ENCODE measurements at places on chromosomes 7 and 10.
A peak's percentile ranks its signal among the peaks of the same experiment; 100 is the strongest.

DNA sequence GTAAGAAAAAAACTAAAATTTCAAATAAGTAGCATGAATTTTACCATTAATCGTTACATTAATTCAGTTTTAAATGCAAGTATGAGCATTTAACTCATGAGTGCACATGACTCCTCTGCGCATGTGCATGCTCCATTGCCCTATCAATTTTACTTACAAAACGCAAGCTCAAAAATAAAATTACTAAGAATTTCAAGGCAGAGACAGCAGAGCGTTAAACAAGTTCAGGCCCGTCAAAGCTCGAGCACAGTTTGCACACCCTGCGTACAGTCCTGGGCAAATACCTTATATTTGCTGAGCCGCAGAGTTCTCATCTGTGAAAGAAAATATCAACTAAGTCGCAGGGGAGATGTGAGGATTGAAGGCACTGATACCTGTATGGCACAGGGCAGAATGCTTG is 373.6 kb downstream of the BBS9 start:
- ATAC-seq, result no peak

GRCh38 chr10:67884842-67885670 is 600 bp downstream of the SIRT1 start:
- ATAC-seq, result peak; percentile 86

DNA sequence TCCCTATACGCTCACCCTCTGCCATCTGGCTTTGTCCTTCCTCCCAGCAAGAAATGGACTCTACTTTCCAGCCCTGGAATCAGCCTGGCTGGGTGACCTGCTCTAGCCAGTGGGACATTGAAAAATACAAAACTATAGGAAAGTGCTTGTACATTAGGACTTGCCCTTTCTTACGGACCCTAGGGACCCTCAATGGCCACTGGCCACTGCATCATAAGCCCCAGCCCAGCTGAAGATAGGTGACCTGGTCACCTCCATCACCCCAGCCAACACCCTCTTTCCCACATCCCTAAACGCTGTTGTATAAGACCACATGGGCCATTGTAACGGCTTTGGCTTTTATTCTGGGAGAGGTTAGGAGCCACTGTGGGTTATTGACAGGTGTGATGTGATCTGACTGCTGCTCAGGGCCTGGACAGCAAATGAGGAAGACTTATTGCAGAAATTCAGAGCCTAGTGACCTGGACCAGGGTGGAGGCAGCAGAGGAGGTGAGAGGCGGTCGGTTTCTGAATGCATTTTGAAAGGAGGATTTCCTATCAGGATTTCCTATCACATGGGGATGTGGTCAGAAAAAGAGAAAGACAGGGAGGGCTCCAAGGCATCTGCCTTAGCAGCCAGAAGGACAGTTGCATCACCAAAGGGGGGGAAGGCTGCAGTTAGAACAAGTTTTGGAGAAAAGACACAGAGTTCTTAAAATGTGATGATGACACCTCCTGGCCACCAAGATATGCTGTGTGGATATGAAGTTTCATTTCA is 2.2 kb upstream of the LMBR1 start:
- no peak for ATAC-seq

DNA sequence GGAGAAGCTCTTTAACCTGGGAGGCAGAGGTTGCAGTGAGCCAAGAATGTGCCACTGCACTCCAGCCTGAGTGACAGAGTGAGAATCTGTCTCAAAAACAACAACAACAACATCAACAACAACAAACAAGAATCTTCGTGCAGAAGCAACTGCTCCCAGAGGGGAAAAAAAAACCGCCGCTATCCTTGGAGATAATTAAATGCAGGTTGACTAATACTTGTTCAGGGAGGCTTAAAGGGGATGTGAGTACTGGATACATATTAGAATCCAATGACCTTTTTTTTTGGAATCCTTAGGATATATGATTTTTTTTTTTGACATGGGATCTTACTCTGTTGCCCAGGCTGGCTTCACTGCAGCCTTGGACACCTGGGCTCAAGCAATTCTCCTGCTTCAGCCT is 89.6 kb upstream of the FAM171A1 start:
- ATAC-seq, result no peak

DNA sequence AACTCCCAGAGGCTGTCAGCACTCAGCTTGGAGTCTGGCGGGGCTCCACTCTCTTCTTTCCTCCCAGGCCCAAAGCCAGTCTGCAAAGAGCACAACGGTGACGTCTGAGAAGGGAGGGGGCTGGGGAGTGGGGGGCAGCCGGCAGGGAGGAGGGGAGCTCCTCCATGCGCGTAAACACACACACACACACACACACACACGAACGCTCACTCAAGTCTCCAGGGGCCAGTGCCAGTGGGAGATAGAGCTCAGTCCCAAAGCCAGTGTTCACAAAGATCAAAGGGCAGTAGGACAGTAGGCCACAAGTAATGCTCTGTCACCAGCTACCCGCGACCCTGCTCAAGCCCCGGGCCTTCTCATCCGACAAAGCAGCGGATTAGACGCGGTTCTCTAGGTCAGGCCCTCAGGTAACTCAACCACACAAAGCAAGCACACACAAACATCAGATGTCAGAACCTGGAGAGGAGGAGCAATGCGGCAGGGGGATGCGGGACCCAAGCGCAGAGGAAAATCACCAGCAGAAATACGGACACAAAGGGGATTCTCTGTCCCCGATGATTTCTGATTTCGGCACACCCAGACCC is 19.9 kb downstream of the TCAF1 start:
- ATAC-seq, result no peak

DNA sequence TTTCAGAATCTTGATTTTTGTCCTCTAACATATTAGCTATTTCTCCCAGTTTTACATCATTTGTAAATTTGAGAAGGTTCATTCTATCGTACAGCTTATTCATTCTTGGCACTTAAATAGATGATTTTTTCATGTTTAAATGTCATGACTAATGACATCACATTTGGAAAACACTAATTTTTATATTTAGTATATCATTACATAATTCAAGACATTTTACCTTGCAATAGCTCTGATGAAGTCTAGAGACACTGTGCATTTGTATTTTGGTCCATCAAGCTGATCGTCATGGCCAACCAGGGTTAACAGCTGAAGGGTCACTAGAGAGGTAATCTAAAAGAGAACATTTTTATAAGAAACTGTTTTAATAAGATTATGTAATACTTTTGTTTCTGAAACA is 71.3 kb downstream of the ORC5 start:
- ATAC-seq, result no peak

GRCh38 chr7:132489776-132490237 is 86.5 kb downstream of the PLXNA4 start:
- no peak for ATAC-seq

Measured in activated T-helper 17 cell treated with anti-CD3 and anti-CD28 coated beads, Interleukin-2, amount 50 U/mL, for 72 hours (primary cell).